NCI-H2081 (cell line): ENCODE measurements at places on chromosomes 7 and 10.

GRCh38 chr10:26543567-26544306, 105.6 kb downstream of the APBB1IP start:
- no peak for DNase-seq

DNA sequence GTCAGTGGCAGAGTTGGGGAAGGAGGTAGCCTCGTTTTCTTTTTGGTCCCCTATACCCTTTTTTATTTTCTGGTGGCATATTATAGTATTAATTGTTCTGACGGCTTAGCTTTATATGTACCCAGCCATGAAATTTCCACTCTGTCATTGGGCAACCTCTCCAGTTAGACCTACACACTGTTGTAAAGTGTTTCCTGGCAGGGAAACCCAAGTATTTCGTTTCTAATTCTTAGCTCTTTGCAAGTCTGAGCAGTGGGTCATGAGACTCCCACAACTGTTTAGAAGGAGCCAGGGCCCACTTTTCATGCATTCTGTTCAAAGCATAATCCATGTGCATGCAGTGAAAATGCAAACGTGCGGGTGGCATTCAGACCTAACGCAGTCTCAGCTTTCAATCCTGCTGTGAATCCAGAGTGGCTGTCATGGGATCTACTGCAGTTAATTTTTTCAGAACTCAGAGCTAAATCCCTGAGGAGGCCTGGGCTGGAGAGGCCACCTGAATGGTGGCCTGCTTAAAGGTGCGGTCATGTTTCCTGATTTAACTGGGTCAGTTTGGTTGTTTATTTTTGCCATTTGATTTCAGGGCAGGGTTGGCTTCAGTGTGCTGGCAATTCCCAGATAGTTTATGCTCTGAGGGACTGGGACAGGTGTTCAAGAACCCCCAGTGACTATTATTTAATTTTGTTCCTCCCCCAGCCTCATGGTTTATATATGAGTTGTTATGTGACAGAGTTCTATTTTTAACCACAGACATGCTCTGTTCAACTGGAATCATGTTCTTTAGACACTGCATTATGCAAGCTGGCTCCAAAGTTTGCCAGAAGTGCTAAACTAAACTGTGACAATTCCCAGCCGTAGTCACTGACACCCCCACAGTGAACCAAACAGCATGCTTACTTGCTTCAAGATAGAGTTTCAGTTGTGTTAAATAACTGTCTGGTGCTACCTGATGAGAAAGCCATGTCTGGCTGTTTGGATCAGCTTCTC, 27.4 kb upstream of the SYPL1 start:
- DNase-seq: no peak

GRCh38 chr10:33064706-33065105, 106.7 kb upstream of the ITGB1 start:
- DNase-seq: no peak

- DNase-seq: no peak
Observed at GRCh38 chr10:124217031-124217430, 123.6 kb upstream of the CHST15 start.

DNA sequence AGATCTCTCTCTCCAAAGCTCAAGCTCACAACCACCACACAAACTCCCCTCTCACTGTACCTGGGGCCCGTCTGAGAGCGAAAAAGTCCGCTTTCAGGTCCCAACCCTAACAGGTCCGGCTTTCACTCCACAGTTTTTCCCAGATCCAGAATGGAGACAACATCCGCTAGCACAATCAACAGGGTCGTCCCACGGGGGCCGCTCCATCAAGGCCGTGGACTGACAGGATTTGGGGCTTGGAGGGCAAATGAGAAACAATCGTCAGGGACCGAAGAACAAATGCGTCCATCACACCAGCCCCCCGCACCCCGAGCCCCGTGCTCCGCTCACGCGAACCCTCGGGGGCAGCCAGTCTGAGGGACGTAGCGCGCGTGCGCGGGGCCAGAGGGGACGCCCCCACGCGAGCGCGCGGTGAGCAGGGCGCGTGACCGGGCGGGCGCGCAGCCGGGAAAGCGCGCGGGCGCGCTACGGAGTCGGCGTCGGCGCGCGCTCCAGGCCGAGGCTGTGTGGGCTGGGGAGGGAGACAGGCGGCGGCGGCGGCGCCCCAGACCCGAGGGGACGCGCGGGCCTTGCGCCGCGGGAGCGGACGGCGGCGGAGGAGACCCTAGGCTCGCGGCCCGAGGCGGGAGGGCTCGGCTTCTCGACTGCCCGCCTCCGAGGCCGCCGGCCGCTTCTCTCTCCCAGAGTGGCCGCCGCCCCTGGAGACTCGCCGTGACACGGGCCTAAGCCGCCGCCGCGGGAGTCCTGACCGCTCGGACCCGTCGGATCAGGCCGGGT, at the start of gene SLK:
TSS of gene SLK (plus strand) at position 470 of the 777 bp plus-strand sequence. CDS start 606 bp downstream, outside the sequence.
- peak; percentile 76 for DNase-seq

- no peak for DNase-seq
Observed at GRCh38 chr10:84012831-84013458, 126.4 kb upstream of the GHITM start.

GRCh38 chr7:8149222-8149621, 112.7 kb downstream of the ICA1 start:
- no peak for DNase-seq

- no peak for DNase-seq
Observed at GRCh38 chr7:129160161-129160905, 15.8 kb downstream of the TSPAN33 start.

DNA sequence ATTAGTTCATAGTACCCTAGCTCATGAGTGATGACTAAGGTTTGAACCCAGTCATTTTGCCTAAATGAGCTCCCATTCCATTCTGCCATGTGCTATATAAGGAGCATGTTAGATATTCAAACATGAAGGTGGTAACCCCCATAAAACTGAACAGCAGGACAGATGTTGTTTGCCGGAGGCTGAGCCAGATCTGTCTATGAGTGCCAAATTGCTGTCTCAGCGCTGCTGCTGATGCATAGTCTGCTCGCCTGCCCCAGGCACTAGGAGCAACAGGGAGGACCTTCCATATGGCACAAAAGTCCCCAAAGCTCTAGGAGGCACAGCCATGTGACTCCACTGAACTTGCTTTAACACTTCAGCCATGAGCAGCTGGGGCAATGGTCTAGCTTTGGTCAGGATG, 466.0 kb upstream of the GHITM start:
- peak; percentile 56 for DNase-seq

DNA sequence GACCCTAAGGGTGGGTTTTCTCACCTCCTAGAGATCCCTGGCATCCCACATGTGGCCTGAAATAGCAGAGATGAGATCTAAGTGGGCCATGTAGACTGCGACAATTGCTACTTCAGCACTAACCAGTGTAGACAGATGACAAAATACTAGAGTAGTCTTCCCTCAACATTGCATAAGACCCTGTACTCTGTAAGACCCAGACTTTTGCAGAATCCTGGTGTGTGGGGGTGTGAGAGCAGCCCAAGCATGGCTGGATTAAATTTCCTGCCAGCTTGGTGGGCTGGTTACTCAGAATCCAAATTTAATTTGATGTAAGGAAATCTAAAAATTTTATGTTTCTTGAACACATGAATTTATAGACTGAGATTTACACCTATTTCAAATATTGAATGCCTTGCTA, 88.3 kb downstream of the ZNF365 start:
- no peak for DNase-seq

- no peak for DNase-seq
Observed at GRCh38 chr10:44419790-44420549, 35.1 kb upstream of the CXCL12 start.

- DNase-seq: no peak
Observed at GRCh38 chr10:9766762-9767161, 1250.9 kb upstream of the CELF2 start.

DNA sequence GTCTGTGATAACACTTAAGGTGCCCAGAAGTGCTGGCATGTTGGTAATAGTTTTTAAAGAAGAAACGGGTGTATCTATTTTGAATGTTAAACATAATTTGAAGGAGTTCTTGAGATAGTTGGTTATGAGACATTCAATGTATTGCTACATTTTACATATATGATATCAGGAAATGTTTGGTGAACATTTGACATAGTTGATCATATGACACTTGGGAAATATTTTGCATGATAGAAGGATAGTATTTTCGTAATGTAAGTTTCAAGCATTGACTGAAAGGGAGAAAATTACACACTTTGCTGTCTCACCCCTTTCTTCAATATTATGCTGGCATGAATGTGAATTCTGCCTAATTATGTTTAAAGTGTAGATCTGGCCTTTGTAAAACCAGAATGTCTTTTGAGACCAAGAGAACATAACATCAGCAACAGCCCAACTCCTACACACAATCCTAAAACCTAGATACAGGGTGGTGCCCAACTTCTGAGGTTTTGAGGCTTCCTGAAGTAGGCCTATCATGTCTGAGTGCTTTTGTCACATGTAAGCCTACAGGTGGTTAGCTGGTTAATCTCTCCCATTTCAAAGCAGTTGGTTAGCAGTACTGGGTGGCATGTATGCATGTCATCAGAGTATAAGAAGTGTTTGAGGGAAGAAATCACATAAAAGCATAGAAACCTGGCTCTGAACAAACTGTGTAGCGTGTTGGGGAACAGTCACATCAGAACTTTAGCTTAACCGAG, 2.1 kb downstream of the ADD3 start:
- DNase-seq: no peak

GRCh38 chr7:77940647-77941046, 142.1 kb downstream of the PHTF2 start:
- DNase-seq: peak; percentile 17

DNA sequence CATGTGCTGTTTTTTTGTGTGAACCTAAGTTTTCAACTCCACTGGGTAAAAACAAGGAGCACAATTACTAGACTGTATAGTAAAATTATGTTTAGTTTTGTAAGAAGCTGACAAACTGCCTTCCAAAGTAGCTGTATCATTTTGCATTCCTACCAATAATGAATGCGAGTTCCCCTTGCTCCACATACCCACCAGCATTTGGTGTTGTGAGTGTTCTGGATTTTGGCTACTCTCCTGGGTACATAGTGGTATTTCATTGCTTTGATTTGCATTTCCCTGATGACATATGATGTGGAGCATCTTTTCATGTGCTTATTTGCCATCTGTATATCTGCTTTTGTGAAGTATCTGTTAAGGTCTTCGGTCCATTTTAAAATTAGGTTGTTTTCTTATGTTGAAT, 178.2 kb downstream of the HIBADH start:
- DNase-seq: no peak

DNA sequence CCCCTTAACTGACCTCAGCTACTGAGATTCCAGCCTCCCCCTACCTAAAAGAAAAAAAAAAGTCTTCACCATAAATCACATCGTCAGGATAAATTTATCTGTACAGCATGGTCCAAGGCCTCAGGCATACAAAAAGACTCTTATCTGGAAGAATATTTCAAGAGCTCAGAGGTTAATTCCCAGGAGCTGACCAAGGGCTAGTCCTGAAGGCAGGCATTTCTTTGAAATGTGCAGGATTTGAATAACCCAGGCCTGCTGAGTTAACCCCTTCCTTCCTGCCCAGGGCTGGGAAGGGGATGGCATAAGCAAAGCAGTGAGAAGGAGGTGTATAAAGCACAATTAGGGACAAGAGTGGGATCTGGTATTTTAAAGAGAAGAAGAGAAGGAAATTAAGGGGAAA, 111.2 kb downstream of the RNLS start:
- no peak for DNase-seq

DNA sequence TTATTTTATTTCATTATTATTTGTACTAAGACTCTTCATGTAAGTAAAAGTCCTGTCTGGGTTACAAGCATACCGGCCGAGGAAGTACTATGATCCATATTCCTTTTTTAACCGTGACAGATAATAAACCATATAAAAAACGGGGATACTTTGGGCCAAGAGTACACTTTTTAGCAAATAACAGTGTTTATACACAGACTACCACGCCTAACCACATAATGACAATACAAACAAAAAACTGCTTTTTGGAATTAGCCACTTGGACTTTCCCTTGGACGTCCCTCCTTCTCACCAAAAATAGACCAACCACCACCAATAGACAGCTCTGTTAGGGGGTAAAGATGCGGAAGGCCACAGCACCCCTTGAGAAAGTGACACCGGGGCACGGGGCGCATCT, 800 bp downstream of the MINDY3 start:
- no peak for DNase-seq

DNA sequence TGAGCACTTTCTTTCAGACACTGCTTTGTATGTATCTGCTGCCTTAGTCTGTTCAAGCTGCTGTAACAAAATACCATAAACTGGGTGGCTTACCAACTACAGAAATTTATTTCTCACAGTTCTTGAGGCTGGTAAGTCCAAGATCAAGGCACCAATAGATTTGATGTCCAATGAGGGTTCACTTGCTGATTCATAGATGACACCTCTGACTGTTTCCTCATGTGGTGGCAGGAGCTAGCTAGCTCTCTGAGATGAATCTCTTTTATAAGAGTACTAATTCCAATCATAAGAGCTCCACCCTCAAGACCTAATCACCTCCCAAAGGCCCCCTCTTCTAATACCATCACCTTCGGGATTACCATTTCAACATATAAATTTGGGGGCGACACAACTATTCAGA, 76.6 kb upstream of the ADO start:
- no peak for DNase-seq

GRCh38 chr10:86357676-86358075, 8.9 kb downstream of the GRID1 start:
- no peak for DNase-seq

GRCh38 chr7:44235582-44236332, 35.0 kb downstream of the YKT6 start:
- DNase-seq: peak; percentile 37

- peak; percentile 51 for DNase-seq
Observed at GRCh38 chr7:108211382-108212201, 81.4 kb upstream of the LAMB4 start.

DNA sequence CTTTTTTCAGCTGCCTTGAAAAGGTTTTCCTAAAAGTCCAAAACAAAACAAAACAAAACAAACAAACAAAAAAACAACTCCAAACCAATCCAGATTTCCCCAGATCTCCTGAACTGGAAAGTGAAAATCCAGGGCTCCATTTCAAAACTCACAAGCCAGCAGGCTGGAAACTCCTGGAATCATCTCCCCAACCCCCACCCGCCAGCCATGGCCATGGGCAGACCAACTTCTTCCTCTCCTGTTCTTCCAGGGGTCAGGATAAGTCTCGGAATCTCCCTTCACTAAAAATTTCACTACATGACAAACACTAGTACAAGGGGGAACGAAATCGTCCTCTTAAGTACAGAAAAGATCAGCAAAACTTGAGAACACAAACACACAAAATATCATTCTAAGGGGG, 40.4 kb downstream of the GNA12 start:
- no peak for DNase-seq

DNA sequence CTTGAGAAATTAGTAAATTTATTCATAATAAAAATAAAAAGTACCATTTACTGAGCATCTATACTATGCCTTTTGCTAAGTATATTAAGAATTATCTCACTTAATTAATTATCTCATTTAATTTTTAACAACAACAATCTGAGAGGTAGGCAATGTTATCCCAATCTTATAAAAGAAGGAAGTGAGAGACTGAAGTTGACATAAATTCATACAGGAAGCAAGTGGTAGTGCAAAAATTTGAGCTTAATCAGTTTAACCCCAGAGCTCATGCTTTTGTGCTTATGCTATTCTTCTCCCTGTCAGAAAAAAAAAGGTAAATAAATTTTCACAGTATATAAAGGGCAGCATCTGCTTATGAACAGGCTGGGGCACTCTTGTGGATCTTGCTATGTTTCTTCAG, 2.7 kb upstream of the LIPF start:
- DNase-seq: no peak

- DNase-seq: no peak
Observed at GRCh38 chr7:129262324-129262723, 37.5 kb downstream of the AHCYL2 start.
